ENCODE measurements at places on chromosomes 3 and 15.

DNA sequence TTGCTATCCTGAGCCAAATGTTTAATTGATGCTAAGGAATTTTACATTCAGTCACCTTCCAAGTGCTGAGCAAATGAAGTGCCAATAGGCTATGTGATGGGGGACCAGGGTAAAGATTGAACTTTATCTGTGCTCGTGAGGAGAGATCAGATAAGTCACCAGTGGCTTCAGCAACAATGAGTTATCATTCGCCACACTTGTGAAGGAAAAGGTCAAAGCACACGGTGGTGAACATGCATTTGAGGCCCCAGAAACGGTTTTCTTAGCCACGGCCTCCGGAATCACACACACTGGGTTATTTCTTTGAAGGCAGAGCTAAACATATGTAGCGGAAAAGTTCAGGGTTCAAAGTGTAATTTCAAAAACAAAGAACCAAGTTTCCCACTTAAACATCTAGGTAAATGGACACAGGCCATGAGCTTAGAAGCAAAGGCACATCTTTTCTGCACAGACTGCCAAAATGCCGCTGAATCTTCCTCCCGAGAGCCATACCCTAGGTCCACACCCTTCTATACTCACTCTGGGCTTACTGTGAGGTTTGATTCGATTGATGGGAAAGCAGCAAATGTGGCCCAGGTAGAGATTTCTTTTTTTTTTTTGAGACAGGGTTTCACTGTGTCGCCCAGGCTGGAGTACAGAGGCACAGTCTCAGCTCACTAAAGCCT is 268.5 kb downstream of the SHQ1 start:
- DNase-seq: no peak

GRCh38 chr3:137509354-137510045 is 254.6 kb upstream of the SOX14 start:
- DNase-seq: no peak

GRCh38 chr3:1908651-1909445 is 189.8 kb upstream of the CNTN4 start:
- DNase-seq: no peak

- no peak for DNase-seq
Observed at GRCh38 chr15:56913670-56914069, 4.8 kb upstream of the TCF12 start.

Data from retinal pigment epithelial cell (primary cell).